ENCODE measurements at places on chromosomes 2 and 18. TPM values are rescaled to one million over a fixed set of nuclear protein-coding genes. Genes with fewer than 3 reads are reported as not detected.

Gene CPLX4
- not detected for total RNA-seq

Gene SRD5A2
- not detected for total RNA-seq

Gene BMP10
- 0.18 TPM for total RNA-seq

Gene LIPG
- total RNA-seq: not detected

Gene CHRNG
- total RNA-seq: not detected

Gene EVX2
- total RNA-seq: not detected

Gene SLC9A4
- total RNA-seq: 0.10 TPM

Gene ACTR1B
- total RNA-seq: 98.8 TPM

Gene POTEI
- not detected for total RNA-seq

All from activated CD4-positive, alpha-beta memory T cell treated with anti-CD3 and anti-CD28 coated beads, Interleukin-2, amount 10 ng/mL, durations not matched to agents 7 days and 5 days (primary cell).